Left renal pelvis (tissue), 4 donors: ENCODE measurements at places on chromosomes 3 and 15.

- no peak for DNase-seq
These were observed 46.0 kb downstream of the PPCDC start for GRCh38 chr15:75069301-75069925.

- no peak for DNase-seq
These were observed 31.9 kb upstream of the ADGRG7 start for GRCh38 chr3:100577382-100578008.

DNA sequence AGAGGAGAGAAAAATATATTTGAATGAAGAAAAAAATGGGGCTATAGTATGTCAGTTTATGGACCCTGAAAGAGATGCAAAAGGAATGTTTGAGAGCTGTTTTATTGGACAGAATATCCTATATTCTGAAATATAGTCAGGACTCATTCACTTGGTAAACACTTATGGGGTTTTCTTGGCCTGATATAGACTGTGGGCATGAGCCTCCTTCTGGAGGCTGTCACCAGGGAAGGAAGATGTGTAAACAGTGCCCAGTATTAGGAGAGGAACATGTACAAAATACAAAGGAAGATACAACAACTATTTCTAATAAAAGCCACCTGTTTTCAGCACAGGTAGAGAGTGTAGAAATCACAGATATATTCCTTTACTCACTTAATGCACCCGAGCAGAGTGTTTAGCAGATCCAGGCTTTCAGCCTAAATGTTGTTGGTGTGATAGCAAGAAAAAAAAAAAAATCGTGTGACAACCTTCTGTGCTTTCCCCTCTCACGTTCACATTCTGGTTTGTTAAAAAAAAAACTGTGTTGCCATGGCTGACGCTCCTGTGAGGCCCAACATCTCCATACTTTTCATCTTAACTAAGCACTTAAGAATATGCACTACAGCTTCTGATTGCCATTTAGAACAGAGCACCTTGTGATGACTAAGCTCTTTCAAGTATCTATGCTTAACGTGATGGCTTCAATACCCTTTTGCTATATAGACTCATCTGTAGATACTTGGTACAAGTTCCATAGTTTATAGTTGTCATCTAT, 134.1 kb downstream of the MBNL1 start:
- DNase-seq, result no peak

DNA sequence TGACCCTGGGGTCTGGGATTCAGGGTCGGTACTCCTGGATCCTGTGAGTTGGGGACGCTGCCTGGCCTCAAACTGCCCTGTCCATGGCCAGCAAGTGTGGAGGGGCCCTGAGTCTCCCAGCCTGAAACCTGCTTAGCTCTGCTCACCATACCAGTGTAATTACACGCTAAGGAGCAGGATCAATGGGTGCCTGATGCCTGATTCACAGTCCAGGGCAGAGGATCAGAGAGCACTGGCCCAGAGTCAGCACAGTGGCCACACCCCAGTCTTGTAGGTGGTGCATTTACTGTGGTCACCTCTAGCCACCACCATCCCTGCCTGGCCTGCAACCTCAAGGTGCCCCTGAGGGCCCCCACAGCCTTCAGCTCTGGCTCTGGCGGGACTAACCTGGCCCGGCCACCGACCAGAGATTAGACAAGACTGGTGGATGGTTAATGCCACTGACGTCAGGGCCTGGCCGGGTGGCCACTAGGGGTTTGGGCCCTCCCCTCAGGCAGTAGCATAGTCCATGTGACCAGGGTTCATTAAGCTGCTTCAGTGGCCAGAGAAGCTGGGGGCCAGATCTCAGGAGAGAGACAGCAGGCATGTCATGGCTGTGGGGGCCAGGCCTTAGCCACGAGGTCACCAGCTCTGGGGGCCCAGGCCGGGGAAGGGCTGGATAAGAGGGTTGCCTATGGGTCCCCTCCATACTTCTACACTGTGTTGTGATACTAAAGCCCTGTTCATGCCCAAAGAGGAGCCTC, 3.3 kb upstream of the SLC38A3 start:
- DNase-seq, result no peak

- no peak for DNase-seq
These were observed 2.0 kb downstream of the MAP2K5 start for GRCh38 chr15:67544475-67544874.

GRCh38 chr3:72550582-72551262, 297.5 kb downstream of the SHQ1 start:
- no peak for DNase-seq

DNA sequence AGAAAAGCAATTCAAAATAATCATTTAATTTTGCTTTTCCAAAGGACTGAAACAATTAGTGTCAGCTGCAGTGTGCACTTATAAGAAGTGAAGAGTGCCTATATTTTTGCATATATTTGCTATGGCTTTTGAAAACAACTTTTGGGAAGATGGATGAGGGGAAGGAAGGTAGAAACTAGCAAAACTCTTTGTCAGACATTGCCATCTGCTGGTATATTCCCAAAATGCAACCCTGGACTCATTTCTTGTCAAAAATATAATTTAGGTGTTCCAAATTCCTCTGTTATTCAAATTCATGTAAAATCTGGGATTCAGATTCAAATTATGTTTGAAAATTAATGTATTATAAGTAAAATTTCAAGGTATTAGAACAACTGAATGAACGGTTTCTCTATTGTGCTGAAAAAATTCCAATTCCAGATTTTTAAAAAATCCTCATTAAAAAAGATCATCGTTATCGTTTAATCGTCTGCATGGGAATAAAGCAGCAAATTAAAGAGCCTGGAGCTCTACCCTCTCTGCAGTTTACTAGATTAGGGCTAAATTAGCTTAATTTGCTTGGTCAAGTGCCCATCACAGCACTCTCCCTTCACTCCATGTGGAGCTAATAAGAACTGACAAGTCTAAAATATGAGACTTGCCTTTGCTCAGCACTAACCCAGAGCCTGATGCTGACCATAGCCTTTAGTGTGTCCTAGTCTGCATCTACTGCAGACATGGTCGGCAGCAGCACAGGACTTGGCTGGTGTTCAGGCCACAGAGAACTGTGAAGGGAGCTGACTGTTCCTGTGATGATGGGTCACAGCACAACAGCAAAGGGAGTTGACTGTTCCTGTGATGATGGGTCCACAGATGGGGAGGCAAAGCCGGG, 67.9 kb upstream of the MITF start:
- DNase-seq, result no peak

DNA sequence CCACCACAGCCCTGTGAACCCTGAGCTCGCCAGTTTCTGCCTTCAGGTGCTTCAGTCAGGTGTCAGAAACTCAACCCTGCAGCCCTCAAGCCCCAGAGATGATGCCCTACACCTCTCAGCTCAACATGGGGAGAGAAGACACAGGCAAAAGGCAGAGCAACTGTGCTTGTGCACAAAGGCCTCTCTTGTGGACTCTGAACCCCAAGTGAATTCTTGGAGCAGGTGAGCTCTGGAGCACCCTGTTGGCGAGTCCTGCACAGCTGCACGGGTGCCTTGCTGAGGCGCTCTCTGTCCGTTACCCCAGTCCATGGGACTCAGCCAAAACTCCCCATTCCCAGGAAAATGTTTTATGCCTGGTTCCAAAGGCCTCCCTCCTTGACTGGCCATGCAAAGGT, 197.0 kb downstream of the KLF13 start:
- no peak for DNase-seq

DNA sequence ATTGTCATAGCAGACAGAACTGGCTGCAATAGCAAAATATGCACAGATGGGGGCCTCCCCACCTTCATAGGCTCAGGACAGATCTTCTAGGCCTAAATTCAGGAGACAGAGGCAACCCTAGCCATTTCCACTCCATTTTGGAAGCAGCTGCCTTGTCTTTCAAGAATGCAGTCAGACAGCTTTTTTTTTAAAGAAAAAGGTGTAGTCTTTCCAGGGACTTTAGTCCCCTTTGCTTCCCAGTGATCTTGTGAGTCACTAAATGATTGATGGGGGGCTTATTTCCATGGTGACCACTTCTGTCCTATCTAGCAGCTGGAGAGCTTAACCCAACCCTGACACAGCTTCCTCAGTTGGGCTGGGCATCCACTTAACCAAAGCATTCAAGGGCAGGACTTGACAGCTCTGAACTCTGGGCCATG, 165.9 kb downstream of the TPRG1 start:
- no peak for DNase-seq

GRCh38 chr3:157611536-157612076, 108.4 kb upstream of the VEPH1 start:
- no peak for DNase-seq
